ENCODE measurements at places on chromosomes 13 and 19. TPM values are rescaled to one million over a fixed set of nuclear protein-coding genes. Genes with fewer than 3 reads are reported as not detected.

- no peak for DNase-seq
Observed at GRCh38 chr13:99666146-99666805, 165.0 kb downstream of the TM9SF2 start.

GRCh38 chr13:97445522-97446187 is 11.7 kb downstream of the RAP2A start:
- DNase-seq, result no peak

- DNase-seq, result no peak
Observed at GRCh38 chr19:51712461-51713081, 11.2 kb downstream of the HAS1 start.

Gene PSG7
- not detected for total RNA-seq

Gene KCNJ14
- 4.1 TPM for total RNA-seq

DNA sequence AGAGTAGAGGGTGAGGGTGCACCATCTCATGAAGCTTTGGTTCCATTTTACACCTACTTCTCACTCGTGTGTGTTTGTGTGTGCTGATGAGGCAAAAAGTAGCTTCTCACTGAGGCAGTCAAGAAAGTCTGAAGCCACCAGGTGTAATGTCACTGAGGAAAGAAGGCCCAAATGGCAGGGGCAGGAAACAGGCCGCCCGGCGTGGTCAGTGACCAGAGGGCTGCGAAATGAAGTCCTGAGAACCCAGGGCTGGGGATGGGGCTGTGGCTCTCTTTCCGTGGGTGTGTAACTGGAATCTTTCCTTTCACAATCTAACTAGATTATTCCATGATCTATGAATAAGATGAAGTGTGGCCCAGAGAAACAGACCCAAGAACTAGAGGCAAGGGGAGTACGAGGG is 25.5 kb upstream of the TFDP1 start:
- no peak for DNase-seq
